Cardiac ventricle fibroblast (primary cell): ENCODE measurements at places on chromosomes 12 and 14. TPM values are rescaled to one million over a fixed set of nuclear protein-coding genes. Genes with fewer than 3 reads are reported as not detected.

PTGER2 gene
- 5.6 and 7.1 TPM in 2 replicates for total RNA-seq

FBXO33 gene
- total RNA-seq = 6.9 and 9.7 TPM in 2 replicates

PPM1H gene
- total RNA-seq = 1.7 and 2.7 TPM in 2 replicates

TCL1A gene
- not detected in 2 replicates for total RNA-seq

NEUROD4 gene
- not detected in 2 replicates for total RNA-seq

DACT1 gene
- total RNA-seq = 6.2 and 6.5 TPM in 2 replicates

GPHN gene
- 15.8 and 21.3 TPM in 2 replicates for total RNA-seq

PIANP gene
- not detected in 2 replicates for total RNA-seq
